ENCODE measurements at places on chromosomes 1 and 21.

DNA sequence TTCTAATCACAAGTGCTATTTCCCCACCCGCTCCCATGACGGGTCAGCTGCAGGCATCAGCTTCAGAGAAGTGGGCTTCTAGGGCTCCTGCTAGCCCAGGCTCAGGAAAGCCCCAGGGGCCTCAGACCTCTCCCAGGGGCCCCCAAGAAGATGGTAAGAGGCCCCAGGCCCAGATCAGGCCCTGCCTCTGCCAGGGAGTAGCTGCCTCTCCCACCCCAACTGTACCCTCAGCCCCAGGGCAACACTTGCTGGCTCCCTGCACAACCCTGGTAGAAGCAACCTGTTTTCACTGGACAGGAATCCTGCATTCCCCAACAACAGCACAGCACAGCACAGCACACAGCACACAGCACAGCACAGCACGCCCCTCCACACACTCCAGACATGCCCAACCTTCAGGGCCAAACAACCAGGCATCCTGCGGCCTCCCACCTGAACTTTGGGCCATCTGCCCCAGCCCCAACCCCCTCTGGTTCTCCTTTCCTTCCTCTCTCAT is 6.5 kb downstream of the BLACAT1 start:
- no peak for DNase-seq

DNA sequence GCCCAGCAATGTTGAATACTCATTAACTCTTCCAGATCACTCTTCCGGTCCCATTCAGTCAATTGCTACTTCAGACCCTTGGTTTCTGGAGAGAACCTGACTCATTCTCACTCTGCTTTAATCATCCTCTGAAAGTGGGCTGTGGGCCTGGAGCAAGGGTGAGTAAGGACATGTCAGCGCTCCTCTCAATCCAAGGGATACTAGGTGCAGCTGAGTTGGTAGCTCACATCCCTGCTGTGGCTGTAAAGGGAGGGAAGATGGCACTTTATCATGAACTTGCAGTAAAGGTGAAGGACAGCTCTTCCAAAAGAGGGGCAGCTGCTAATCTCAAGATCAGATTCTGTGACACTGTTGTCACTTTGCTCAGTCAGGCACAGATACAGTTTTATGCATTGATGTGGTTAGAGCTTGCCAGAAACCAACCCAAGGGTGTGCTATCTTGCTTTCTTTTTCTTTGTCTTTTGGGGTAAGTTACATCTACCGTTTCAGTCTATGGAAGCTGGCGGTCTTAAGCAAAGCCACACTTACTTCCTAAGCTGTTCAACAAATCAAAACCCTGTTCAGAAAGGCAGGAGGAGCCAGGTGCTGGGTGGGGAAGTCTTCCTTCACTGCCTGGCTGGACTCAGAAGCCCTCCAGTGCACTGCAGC is 26.5 kb upstream of the NTPCR start:
- peak; percentile 72 for DNase-seq

DNA sequence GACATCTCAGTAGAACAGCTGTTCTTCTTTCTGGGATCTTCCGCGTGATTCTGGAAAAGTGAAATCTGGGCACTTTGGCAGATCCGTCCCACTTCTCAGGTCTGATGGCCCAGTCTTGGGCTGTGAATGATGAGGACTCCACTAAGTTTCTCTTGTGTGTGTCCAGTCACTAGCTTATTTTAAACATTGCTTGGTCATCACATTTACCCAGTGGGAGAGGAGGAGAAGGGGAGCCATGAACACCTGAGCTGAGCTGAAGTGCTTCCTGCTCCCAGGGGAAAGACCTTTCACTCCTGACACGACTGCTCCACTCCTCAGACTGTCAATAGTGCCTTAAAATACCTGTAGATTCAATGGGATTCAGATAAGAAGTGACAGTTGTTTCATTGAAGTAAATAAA is 101.9 kb upstream of the SLC35F3 start:
- DNase-seq = no peak

DNA sequence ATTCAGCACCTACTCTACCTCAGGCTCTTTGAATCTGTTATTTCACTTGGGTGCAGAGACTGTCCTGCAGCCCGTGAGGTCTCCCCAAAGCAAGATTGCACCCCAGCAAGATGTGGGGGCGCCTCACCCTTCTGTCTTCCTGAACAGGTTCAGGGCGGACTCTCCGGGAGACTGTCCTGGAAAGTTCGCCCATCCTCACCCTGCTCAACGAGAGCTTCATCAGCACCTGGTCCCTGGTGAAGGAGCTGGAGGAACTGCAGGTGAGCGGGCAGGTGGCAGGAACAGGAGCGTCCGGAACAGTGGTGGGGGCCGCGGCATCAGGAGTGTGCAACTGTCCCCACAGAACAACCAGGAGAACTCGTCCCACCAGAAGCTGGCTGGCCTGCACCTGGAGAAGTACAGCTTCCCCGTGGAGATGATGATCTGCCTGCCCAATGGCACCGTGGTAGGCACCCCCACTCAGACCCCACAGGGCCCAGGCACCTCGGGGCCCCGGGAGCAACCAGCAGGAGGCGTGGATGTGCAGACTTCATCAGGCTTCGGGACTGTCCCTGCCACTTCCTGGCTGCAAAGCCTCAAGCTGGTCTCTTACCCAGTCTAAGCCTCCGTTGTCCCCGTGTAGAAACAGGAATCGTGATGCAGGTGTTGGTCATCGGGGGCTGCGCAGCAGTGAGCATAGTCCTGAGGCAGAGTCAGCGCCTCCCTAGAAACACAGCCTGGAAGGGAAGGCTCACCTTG is 5.9 kb upstream of the MTFR1L start:
- no peak for DNase-seq

DNA sequence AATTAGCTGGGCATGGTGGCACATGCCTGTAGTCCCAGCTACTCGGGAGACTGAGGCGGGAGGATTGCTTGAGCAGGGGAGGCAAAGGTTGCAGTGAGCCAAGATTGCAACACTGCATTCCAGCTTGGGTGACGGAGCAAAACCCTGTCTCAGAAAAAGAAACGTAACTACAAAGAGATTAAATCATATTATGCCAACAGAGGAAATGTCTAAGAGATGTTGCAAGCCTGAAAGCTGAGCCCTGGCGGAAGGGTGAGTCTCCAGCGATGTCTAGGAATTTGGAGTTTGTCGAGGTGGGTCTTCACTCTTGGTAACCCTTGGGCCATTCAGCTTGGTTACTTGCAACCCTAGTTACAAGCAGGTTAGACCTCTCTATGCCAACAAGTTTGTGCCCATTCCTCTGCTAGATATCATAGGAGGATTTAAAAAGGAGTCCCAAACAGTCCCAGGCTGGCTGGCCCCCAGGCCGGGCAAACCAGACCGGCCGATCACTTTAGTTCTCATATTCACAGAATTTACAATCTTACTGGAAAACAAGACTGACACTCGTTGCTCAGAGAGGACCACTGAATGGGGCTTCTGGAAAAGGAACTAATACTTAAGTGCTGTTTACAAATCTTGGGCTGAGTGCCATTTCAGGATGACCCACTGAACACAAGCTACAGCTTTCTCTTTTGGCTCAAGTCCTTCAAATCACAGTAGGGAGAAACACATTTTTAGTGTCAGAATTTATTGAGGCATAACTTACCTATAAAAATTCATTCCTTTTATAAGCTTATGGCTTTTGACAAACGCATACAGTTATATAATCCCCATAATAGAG is 27.1 kb downstream of the SLC30A1 start:
- peak; percentile 19 for DNase-seq

DNA sequence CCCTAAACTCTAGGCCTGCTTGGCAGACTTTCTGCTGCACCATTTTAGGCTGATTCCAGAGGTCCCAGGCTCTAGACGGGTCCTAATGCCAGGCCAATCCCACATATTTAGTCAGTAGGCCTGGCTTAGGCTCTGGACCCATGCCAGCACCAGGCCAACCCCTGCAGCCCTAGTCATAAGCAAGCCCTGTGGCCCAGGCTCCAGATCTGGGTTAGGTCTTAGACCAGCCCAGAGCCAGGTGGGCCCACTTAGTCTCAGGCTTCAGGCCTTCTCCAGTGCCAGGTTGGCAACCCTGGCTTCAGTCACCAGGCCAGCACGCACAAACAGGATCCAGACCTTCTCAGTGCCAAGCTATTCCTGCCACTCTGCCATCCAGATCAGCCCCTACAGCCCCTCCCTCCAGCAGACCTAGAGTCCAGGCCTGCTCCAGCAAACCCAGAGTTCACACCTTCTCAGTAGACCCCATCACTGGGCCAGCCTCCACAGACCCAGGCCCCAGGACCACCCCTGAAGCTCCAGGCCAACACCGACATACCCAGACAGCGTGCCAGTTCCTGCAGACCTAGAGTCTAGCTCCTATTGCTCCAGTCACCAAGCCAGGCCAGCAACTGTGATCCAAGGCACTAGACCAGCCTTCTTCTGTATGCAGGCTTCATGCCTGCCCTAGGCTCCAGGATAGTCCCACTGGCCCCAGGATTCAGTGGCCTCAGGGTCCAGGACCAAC is 467.6 kb downstream of the RWDD3 start:
- no peak for DNase-seq

DNA sequence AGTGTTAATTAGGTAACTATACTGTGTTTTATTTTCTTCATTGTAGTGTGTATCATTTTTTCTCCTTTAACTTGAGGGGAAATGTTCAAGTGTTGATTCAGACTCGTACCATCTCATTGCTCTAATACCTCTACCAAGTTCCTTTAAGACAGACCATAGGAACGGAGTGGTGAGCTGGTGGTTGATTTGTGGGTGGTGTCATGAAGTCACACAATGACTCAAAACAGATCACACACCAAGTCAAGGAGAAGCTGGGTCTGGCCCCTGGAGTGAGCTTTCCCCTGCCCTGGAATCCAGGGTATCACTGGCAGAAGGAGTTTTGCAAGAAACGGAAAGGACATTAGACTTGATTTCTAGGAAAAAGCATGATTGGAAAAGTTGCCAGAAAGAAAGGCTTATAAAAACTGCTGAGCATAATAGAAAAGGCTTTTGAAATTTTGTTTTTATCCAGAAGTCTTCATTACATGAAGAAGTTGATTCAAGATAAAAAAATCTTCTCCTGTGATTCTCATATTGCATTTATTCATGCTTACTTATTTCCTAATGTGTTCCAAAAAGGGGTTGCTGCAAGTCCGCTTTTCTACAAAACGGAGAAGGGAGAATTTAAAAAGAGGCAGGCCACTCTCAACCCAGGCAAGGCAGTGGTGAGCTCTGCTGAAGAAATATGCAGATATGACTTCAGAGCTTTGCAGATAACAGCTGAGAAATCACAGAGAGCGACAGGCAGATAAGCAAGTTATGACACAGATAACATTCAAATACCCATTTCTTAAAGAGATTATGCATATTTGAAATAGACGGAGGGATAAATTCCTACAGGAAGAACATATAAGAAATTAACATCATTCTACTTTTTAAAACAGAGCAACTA is 79.7 kb downstream of the TBX19 start:
- DNase-seq = no peak

DNA sequence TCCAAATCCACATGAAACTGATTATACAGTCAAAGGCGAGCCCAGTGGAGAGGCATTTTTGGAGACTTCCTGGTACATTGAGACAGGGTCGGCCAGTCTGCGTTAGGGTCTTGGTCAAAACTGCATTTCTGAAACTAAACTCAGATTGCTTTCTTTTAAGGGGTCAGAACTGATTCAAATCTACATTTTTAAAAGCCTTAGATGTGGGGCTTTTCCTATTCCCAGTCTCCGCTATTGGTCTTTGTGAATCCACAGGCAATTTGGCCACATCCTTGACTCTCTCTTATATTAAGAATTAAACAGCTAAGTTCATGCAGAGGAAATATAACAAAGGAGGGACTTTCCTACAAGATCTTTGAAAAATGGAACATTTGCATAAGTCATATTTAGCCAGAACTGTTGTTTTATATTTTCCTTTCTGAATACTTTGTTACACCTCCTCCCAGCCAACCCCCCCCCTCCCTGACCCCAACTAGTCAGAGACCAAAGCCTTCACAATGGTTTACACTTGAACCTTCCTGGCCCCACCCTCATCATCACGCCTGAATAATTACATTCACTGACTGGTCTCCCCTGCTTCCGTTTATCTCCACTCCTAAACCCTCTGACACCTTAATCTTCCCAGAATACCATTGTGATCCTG is 30.9 kb downstream of the SELL start:
- DNase-seq = peak; percentile 77

DNA sequence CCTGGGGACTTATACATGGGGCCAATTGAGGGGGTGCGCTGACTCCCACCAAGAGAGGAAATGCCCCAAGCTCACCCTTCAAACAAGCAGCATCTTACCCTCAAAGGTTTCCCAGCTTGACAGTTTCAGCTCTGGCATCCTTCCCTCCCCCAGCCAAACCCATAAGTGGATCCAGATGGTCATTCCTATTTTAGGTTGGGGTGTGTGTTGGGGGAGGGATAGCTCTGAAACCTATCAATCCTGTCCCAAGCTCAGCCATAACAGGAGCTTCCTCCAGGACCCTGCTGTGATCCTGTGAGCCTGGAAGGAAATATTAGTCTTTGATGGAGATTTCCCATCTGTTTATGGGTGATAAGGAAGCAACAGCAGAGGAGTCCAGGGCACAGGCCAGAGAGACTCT is 3.4 kb upstream of the TMEM222 start:
- no peak for DNase-seq

GRCh38 chr1:231781892-231782291 is 155.3 kb downstream of the DISC1 start:
- DNase-seq = no peak

- no peak for DNase-seq
These were observed 5.3 kb upstream of the IL20 start for GRCh38 chr1:206860165-206860564.

GRCh38 chr1:201191653-201192260 is 1.1 kb downstream of the IGFN1 start:
- no peak for DNase-seq

DNA sequence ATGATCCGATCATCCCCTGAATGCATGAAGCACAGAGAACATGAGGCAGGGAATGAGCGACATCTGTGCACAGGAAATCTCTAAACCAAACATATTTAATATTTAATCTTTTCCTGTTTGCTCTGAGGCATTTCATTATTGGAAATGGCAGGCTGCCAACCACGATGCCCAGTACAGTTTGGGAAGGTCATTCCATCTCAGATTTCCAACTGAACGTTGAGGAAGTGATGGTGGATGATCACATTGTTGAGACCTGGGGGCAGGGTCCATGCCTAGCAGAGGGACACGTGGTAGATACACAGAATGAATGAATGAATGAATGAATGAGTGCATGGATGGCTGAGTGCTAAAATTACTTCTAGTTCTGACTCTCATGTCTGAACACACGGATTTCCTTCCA is 15.9 kb upstream of the FASLG start:
- DNase-seq = no peak

DNA sequence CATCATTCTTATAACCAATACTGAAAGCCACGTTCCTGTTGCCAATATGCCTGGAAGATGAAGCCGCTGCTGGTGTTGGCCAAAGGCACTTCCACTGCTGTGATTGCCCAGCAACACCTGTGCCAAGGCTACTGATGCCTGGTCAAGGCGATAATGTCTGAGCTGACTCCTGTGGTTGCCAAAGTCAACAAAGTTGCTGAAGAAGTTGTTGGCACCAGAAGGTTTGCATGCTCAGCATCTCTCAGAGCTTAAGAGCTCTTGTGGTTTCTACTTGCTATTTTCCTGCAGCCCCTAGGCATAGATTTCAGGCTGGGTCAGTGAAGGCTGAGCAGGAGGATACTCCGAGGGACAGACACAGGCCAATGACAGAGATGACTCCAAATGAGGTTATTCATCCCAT is 63.4 kb upstream of the RAB3GAP2 start:
- no peak for DNase-seq

- DNase-seq = no peak
These were observed 36.9 kb upstream of the POU3F1 start for GRCh38 chr1:38083541-38083940.
